ENCODE measurements at places on chromosomes 2 and 18.

DNA sequence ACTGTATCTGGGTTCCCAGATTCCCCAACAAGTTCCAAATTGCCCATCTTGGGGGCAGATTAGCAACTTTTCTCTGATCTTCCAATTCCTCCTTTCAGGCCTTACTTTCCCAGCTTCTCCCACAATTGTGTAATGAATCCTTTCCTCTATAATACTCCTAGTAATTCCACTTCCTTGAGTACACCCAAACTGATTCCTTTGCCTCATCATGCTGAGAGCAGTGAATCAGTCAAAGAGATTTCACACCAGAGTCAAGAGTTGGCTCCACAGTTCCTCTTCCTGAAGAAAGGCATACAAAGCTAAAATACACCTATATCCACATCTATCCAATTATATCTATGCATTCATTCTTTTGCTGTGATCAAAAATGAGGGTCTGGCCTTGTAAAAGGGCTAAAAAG lies 28.6 kb upstream of the DAPL1 start:
- no peak for DNase-seq

- DNase-seq: no peak
Observed at GRCh38 chr2:181394741-181395437, 62.3 kb upstream of the ITGA4 start.

- DNase-seq: no peak
Observed at GRCh38 chr2:206863196-206863595, 76.1 kb upstream of the CPO start.

DNA sequence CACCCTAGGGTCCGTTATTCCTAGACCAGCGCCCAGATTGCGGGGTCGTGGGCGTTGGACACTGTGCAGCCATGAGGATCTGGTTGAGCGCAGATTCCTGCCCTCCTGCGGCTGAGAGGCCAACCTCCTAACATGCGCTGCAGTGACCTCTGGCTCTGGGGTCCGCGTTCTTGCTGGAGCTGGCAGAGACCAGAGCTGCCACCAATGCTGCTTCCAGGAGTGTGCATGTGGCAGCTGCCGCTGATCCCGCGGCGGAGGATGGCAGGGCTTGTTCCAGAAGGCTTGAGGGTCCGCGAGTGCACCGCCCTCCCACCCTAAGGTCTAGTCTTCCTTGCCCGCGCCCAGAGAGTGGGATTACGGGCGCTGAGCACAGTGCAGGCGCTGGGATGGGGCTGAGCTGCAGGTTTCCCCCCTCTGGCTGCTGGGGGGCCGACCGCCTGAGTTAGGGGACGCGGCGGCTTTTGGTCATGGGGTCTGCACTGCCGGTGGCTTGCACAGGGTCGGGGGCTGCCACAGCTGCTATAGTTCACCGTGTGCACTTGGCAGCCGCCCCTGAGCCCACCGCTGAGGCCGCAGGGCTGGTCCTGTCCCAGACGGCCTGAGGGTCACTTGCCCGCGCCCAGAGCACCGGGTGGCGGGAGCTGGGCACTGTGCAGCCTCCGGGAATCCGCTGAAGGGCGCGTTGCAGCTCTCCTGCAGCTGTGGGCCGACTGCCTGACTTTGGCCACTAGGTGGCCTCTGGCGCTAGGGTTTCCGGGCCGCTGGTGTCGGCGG lies 145.9 kb downstream of the CCDC74A start:
- peak; percentile 90 for DNase-seq

- DNase-seq: no peak
Observed at GRCh38 chr2:58560531-58560930, 319.4 kb upstream of the FANCL start.

- DNase-seq: no peak
Observed at GRCh38 chr18:59359576-59359952, 499 bp upstream of the LMAN1 start.

DNA sequence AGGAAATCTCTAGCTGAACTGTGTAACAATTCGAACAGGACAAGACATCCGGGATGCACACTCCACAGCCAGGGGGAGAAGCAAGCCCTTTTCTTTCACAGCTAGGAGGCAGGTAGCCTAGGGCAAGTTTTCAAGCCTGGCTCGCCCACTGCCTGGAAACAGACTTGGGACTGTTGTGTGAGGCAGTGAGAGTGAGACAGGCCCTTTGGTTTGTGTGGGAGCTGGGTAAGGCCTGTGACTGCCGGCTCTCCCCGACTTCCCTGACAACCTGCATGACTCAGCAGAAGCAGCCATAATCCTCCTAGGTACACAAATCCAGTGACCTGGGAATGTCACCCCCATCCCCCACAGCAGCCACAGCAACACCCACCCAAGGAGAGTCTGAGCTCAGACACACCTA lies 179.7 kb downstream of the WDPCP start:
- DNase-seq: no peak

GRCh38 chr18:54169431-54170403 lies 54.8 kb downstream of the MBD2 start:
- DNase-seq: no peak

DNA sequence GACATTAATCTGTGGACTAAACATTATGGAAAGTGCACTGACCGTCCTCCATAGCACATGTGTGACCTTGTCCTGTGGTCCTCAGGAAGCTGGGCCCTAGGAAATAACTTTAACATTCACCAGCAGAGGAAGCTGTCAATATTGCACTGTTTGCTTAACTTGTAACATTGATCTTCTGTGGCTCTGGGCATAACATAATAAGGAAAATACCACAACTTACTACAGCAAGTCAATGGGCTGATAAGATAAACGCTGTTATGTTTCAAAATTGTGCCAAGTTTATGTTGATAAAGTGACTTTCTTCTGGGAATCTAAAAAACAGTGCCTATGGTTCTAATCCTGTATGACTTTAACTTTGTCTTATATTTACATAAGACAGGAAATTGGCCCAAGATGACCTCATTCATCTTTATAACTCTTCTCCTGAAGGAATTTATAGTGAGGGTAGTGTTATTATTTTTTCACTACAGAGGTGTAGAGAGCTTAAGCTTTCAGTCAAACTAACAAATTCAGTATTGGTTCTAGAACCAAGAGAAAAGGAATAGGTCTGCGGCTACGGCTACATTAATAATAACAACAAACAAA lies 113.7 kb upstream of the MAP4K3 start:
- DNase-seq: no peak

DNA sequence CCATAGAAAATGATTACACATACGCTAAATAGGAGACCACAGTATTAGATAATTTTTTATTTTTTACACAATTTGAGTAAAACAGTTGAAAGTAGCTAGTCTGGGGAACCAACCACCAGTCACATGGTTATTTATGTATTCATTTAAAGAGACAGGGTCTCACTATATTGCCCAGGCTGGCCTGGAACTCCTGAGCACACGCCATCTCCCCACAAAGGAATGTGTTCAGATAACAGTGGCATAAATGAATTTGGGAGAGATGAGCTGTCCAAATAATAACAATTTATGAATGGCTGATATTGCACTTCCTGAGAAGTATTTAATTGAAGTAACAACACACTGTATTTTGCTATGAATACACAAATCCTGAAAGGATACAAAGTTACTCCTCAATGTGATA lies 39.7 kb downstream of the KIDINS220 start:
- DNase-seq: no peak

DNA sequence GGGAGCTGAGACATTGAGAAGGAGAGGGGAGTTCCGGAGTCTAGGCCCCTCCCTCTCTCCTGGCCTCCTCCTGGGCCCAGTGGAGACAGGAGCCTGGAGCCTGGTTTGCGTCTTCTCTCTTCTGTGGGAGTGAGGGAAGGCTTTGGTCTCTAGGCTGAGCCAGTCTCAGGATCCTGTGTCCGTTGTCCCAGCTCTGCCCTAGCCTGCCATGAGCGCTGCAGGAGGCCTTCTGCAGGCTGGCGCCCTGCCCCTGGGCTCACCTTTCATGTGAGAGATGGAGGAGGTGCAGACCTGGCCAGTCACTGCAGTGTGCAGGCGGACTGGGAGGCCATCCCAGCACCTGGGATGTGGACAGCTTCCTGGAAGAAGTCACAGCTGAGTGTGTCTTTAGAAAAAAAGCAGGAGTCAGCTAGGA lies 8.7 kb downstream of the IMPA2 start:
- DNase-seq: no peak

- DNase-seq: no peak
Observed at GRCh38 chr2:143263066-143263625, 133.9 kb downstream of the ARHGAP15 start.

DNA sequence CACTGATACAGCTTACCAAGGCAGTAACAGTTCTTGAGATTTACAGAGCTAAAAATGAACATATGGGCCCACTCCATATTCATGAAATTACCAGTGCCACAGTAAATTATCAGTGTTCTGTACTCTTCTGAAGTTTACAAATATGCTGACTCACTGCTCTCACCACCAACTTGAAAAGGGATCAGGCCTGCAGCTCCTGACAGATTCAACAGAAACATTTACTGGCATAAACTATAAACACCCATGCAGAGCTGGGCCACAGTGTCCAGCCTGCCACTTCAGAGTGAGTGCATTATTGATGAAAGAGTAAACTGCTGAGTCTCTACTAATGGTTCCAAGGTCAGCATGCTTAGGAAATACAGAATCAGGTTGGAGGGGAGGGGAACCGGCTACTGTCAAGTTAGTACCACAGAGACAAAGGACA lies 83.1 kb downstream of the FARSB start:
- DNase-seq: no peak

DNA sequence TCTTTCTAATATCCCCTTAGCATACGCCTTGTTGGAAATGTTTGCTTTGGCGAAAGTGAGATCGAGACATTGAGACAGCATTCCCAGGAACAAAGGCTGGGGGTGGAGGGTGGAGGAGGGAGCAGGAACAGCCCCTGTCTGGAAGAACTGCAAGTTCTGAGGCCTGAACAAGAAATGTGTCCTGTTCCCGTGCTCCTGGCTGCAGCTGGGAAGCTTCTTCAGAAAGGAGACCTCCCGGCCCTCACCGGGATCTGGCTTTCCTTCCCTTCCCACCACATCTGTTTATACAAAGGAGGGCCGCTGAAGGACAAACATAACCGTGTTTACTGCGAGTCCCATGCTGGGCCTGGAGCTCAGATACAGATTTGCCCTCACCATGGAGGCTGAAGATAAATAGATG lies 35.9 kb downstream of the AFF3 start:
- no peak for DNase-seq

- no peak for DNase-seq
Observed at GRCh38 chr18:58615140-58616132, 13.5 kb downstream of the ALPK2 start.

DNA sequence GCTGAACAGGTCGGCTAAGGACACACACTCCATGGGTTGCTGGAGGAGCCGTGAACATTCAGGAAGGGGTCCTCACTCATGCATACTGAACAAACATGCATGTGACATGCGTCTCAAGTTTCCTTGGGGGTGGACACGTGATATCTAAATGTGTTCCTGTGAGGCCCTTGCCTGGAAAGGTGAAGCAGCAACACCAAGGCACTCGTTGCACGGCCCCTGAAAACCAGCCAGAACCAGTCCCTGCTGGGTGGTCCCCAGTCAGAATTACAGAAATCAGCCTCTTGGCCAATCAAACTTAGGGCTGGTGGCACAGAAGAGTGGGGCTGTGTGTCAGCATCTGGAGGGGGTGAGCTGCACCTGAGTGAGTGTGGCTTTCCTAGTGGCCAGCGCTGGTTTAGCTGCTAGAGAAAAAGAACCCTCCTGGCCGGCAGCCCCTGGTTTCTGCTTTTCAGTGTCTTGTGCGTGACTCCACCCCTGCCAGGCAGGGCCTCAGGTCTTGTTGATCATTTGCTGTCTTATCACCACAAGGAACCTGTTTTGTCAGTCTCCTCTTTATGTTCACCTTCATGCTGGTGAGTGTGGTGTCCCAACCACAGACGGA lies 3.2 kb upstream of the AQP12B start:
- DNase-seq: no peak

DNA sequence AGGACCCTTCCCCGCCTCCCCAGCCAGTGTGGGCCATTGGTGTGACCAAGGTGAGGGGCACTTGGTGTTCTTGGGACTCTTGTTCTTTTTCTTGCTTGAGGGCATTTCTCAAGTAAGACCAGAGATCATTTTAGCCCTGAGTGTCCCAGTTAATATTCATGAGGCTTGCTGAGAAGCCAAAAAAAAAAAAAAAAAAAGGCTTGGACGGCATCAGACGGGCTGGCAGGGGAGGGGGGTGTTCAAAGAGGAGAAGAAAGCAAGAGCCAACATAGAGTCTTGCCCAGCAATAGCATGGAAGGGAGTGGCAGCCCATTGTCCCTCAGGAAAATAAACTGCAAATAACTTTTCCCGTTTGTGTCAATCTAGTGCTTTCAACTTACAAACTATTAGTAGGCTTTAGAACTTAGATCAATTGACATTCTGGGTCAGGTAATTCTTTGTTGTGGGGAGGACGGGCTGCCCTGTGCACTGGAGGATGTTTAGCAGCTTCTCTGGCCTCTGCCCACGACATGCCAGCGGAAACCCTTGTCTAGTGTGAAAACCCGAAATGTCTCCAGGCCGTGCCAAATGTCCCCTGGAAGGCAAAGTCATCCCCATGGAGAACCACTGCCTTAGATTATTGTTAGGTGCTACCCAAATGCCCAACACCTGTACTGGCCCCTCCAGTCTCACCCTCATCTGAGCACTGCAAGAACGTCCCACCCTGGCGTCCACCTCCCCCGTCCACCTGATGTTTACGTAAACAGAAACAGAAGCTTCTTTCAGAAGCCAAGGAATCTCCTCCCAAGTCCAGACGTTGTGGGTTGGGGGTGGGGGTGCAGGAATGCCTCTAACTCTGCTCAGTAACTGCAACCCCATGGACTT lies 163.4 kb downstream of the BCL2 start:
- DNase-seq: no peak

GRCh38 chr2:227010433-227010832 lies 153.6 kb downstream of the COL4A4 start:
- DNase-seq: no peak

DNA sequence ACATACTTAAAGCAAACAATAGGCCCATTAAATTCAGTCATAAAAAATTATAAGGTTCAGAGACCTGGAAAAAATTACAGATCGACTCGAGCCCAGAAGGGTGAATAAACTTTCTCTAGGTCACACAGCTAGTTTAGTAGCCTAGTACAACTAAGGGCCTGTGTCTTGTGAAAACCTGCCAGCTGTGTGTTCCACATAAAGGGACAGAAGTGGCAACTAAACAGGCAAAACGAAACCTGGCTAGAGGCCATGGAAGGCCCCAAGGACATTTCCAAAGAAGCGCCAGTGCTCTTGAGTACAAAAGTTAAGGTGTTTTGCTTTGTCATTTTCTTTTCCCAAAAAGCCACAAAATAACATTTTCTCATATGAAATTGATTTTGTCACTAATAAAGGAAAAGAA lies 164.9 kb downstream of the L3MBTL4 start:
- no peak for DNase-seq

GRCh38 chr2:166351319-166351718 lies 24.4 kb downstream of the SCN9A start:
- no peak for DNase-seq

- no peak for DNase-seq
Observed at GRCh38 chr2:14422426-14422825, 210.1 kb upstream of the LRATD1 start.

- no peak for DNase-seq
Observed at GRCh38 chr2:238130696-238131628, 7.5 kb upstream of the KLHL30 start.

- peak; percentile 14 for DNase-seq
Observed at GRCh38 chr2:57453945-57454344, 592.7 kb upstream of the VRK2 start.
